ENCODE measurements at places on chromosomes 2 and 18.

DNA sequence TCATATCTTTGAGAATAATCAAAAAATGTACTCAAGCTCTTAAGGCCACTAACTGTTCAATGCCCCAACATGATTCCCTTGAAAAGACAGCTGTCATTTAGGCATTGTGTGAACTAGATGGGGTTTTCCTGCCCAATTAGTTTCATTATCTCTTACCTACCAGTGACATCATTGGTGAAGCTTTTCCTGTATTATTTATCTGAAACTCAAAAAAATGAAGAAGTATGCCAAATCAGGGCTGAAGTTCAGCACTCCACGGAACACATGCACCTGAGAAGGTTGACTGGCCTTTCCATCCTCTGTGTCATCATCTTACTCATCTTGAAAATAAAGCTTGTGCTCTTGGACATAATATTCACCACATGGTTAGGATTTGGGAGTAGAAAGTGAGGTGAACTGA is 126.4 kb downstream of the TXNL1 start:
- DNase-seq = no peak

- no peak for DNase-seq
Measured at GRCh38 chr18:62938487-62938886, 223.1 kb downstream of the PHLPP1 start.

GRCh38 chr2:99841749-99842148 is 300.6 kb downstream of the AFF3 start:
- DNase-seq = no peak

- DNase-seq = no peak
Measured at GRCh38 chr2:239394978-239395377, 5.8 kb downstream of the HDAC4 start.

- no peak for DNase-seq
Measured at GRCh38 chr2:886072-887022, 64.3 kb upstream of the SNTG2 start.

GRCh38 chr2:19350678-19351401 is 7.6 kb downstream of the OSR1 start:
- no peak for DNase-seq

DNA sequence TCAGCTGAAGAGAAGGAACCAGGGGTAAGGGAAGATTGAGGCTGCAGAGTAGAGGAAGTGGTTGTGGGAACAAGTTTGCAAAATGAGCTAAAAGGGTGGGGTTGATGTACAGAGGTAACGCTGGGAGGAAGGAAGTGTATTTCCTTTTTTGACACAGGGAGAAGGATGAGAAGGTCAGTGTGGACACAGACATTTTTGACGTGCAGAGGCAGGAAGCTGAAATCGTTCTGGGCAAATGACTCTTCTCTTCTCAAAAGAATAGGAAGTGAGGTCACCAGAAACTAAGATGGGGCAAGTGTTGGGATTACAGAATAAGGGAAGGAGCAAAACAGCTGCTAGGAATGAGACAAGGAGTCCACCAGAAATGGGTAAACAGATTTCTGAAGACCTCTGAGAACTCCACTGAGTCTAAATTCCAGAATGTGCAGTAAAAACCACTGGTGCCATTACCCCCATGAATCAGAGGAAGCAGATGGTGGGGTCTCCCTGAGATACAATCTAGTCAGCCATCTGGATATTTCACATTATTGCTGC is 20.0 kb upstream of the RNF149 start:
- no peak for DNase-seq

DNA sequence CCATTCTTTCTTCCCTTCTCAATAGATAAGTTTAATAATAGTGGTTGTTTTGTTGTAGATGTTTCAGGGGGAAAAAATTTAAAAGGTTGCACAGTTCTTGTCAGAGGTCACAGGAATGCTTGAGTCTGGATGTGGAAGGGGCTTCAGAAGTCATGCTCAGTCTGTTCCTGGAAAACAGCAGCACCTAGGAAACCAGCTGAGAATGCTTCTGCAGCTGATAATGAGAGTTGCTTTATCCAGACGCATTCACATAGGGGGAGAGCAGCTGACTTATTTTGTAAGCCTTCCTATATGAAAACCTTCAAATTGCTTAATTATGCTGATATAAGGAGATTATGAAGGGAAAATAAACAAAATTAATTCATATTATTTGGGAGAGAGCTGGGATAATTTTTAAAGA is 235.5 kb downstream of the GULP1 start:
- no peak for DNase-seq

DNA sequence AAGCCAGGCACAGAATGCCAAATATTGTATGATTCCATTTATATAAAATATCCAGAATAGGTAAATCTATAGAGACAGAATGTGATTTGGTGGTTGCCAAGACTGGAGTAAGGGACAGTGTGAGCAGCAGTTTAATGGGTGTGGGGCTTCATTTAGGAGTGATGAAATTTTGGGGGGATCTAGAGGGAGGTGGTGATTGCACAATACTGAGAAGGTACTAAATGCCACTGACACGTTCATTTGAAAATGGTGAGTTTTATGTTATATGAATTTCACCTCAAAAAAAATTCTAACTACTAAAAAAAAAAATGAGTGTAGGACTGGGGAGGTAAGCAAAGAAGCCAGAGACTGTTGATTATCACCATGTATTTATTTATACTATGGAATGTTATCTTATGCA is 974.5 kb upstream of the ZEB2 start:
- DNase-seq = no peak

- DNase-seq = no peak
Measured at GRCh38 chr18:64785686-64786085, 636.8 kb upstream of the LINC00305 start.

All from cerebellum (tissue), 4 donors.